RCC 7860 (cell line): ENCODE measurements at places on chromosomes 16 and 17.

DNA sequence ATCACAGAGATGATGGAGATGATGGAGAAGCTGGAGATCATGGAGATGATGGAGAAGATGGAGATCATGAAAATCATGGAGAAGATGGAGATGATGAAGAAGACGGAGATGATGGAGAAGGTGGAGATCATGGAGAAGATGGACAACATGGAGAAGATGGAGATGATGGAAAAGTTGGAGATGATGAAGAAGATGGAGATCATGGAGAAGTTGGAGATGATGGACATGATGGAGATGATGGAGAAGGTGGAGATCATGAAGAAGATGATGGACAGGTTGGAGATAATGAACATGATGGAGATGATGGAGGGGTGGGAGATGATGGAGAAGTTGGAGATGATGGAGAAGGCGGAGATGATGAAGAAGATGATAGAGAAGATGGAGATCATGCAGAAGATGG, 34.5 kb downstream of the RBFOX3 start:
- DNase-seq: no peak

GRCh38 chr17:36722121-36722902, 120.9 kb downstream of the MRM1 start:
- DNase-seq: no peak

- no peak for DNase-seq
Observed at GRCh38 chr17:76598004-76598439, 12.4 kb upstream of the ST6GALNAC2 start.

- no peak for DNase-seq
Observed at GRCh38 chr16:52817696-52818095, 235.0 kb downstream of the CHD9NB start.

GRCh38 chr16:28482026-28482425, 9.8 kb downstream of the CLN3 start:
- no peak for DNase-seq
